Non-pigmented ciliary epithelial cell (primary cell): ENCODE measurements at places on chromosomes 7 and 10.
A peak's percentile ranks its signal among the peaks of the same experiment; 100 is the strongest.

GRCh38 chr7:110675383-110676103, 415.4 kb upstream of the LRRN3 start:
- no peak for DNase-seq

DNA sequence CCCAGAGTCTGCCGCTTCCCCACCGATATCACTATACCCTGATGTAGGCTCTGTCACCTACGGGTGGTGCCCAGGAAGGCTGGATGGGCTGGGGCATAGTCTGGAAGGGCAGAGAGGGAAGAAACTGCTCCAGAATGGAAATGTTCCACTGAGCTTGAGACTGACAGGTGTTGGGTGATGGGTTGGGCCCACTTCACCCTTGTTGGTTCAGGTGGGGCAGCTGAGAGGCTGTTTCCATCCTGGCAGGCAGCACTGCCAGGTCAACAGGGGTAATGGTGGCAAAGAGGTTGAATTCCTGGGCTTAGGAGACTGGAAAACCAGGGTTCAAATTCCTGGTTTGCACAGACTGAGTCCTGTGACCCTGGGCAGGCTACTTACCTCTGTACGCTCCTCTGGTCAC, 28.5 kb upstream of the FRAT2 start:
- no peak for DNase-seq

DNA sequence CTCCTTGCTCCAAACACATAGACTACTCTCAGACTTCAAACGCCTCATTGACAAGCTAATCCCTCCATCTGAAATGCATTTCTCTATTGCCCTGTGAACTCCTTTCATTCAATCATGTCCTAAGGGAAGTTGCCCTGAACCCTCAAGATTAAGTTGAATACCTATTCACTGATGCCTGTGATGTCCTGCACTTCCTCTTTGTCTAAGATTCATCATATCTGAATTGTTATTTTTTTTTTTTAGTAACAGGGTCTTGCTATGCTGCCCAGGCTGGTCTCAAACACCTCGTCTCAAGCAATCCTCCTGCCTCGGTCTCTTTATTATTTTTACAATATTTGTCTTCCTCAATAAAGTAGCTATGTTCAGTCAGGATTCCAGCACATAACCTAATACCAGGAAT, 3.2 kb downstream of the PSMA2 start:
- DNase-seq = no peak

- no peak for DNase-seq
Observed at GRCh38 chr10:16787361-16787791, 29.8 kb downstream of the RSU1 start.

DNA sequence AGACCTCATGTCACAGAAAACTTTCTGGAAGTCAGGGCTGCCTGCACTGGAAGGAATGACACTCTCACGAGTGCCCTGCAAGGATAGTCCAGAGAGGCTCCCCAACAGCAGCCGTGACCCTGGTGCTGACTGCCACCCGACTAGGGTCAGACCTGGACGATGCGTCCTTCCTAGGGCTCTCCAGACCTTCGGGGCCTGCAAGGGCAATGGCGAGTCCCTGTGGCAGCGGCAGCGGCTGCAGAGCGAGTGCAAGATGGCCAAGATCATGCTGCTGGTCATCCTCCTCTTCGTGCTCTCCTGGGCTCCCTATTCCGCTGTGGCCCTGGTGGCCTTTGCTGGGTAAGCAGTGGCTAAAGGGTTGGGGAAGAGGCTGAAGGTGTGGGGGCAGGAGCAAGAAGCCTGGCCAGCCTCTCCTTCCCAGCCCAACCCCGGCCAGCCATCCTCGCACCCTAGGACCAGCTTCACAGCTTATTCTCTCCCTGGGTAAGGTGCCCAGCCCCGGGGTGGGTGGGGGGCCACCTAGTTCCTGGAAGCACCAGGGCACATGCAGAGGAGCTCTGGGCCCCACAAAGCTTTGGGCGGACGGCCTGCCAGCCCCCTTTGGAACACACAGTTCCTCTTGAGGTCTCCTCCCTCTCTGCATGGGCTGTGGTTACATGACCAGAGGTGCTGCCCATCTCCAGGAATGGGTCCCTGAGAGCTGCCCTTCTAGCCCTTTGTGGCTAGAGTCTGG, 5.5 kb downstream of the OPN4 start:
- DNase-seq = no peak

DNA sequence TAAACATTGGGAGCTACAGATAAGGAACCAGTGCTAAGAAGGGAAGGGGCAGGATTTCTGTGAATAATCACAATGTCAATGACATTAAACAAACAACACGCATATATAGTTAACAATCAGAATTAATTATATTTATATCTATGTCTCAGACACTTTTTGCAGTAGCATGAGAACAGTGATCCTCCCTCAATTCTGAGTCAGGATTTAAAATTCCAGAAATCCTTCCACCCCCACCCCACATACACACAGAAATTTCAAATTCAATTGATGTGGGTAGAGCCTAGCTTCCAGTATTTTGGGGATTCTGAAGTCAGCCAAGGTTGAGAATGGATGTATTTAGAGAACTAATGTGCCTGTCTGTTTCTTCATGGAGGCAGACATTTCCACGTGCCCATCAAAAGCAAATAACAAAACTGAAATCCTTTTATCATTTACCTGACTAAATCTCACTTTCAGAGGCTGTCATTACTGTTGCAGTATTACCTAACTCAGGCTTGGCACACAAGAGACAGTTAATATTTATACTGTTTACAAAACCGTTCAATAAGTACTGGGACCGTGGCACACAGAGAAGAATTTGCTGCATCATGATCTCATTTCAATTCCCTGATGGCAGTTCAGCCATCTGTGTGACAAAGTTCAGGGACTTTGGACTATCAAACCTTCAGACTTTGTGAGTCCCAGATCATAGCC, 116.6 kb upstream of the PALS2 start:
- no peak for DNase-seq

DNA sequence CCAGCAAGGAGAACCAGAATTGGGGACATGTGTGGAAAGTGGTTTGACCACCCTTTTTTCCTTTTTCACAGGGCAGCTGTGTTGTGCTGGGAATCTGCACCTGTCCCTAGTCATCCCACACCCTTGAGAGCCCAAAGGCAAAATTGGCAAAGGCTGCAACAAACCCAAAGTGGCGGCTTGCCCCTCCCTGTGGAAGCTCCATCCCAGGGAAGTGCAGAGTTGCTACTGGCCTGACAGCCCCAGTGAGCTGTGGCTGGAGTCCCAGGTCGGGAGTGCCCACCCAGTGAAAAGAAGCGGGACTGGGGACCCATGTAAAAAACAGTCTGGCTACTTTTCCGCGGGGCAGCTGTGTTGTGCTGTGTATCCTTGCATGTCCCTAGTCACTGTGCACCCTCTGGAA, 109.1 kb upstream of the GRM3 start:
- DNase-seq = no peak

- DNase-seq = no peak
Observed at GRCh38 chr10:101143345-101143630, 12.2 kb downstream of the TLX1 start.

- DNase-seq = no peak
Observed at GRCh38 chr7:88967432-88967831, 171.9 kb upstream of the TEX47 start.

- DNase-seq = no peak
Observed at GRCh38 chr10:124704428-124705380, 39.5 kb downstream of the FAM53B start.

GRCh38 chr7:47142169-47142866, 439.6 kb downstream of the TNS3 start:
- DNase-seq = no peak

DNA sequence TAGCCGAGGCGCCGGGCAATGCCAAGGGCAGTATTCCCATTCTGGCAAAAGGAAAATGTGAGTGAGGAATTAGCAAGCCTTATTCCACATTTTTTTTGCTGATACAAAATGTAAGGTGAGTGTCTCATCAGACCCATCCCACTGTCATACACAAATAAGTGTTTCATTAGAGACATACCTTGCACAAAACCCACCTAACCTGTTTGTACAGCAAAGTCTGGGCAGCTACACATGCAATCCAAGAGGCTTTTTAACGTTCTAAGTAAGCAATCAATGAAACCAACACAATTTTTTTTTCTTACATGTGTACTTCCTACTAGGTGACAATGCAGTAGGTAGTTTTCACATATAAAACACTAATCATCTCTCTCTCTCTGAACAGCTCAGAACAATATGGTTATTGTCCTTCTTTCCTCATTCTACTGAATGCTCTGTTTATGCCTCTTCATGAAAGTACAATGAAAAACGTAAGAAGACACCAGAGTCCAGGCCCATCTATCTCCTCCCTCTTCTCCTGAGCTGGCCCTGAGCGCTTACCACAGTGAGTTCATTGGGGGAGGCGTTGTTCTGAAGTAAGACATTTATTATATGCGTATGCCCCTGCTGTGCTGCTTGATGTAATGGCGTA, 217.2 kb downstream of the ANK3 start:
- no peak for DNase-seq

GRCh38 chr10:101817337-101818118, 716 bp downstream of the OGA start:
- peak; percentile 83 for DNase-seq

DNA sequence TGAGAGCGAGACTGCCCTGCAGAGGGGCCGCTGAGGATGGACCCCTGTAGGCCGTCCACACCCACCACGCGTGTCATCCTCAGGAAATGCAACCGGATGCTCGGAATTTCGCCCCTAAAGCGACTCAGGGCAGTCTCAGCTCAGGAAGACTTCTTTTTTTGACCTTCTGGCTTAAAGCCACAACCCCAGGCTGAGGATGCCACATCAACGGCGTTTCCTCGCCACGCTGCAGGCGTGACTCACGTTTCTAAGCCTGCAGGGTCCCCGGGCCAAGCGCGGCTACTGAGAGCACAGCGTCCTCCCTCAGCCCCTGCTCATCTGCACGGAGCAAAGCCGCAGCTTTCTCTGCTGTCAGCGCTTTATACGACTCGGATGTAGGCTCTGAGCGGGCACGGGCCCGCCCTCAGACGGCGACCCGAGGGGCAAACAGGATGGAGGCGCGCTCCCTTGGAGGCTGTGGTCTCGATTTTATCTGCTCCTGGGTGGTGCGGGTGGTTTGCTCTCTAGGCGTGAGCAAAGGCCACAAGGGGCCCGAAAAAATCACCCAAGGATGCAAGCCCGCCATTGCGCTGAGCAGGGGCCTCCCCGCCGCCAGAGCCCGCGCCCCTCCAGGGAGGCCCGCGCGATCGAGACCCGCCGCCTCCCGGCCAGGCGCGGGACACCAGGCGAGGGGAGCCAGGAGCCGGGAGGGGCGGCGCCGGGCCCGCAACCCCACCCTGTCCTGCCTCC, 726 bp upstream of the INSIG1 start:
- no peak for DNase-seq

- peak; percentile 17 for DNase-seq
Observed at GRCh38 chr7:100983451-100984187, 14.3 kb downstream of the MUC12 start.

- DNase-seq = no peak
Observed at GRCh38 chr7:112529521-112529920, 48.7 kb downstream of the LSMEM1 start.

- no peak for DNase-seq
Observed at GRCh38 chr7:47577321-47577919, 4.5 kb downstream of the TNS3 start.

- no peak for DNase-seq
Observed at GRCh38 chr10:23754941-23755340, 316.1 kb downstream of the OTUD1 start.

GRCh38 chr7:99366646-99367045, 7.9 kb upstream of the ARPC1B start:
- DNase-seq = no peak

- DNase-seq = peak; percentile 91
Observed at GRCh38 chr10:110357252-110357780, 52.6 kb upstream of the SMNDC1 start.

GRCh38 chr10:121800831-121801230, 127.0 kb downstream of the ATE1 start:
- DNase-seq = no peak

GRCh38 chr10:128069351-128070051, 56.7 kb downstream of the MKI67 start:
- peak; percentile 24 for DNase-seq

DNA sequence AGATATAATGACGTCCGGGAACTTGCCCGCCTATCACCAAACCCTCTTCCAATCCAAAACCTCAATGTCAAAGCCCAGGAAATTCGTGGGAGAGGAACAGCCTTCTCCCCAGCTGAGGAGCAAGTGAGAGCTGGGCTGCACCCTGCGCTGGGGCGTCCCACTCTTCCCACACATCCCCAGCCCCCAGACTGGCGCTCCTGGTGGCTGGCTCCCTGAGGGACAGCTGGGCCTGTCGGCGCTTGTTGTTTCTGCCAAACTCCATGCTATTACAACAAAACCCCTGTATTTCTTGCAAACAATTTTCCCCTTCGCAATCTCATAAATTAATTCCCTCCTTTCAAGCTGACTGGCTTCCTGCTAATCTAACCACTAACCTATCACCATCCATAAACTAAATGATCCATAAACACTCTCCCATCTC, 53.0 kb downstream of the GRID1 start:
- no peak for DNase-seq

DNA sequence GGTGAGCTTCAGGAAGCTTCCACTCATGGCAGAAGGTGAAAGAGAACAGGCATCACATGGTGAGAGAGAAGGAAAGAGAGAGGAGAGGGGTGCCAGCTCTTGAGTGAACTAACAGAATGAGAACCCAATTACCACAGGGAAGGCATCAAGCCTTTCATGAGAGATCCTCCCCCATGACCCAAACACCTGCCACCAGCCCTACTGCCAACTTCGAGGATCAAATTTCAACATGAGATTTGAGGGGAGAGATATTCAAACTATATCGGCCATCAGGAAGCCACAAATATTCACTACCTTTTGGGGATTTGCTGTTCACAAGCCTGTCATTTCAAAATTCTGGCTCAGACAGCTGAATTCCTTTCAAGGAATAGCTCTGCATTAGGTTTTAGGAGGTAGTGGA, 39.9 kb upstream of the SMNDC1 start:
- DNase-seq = no peak

- DNase-seq = peak; percentile 24
Observed at GRCh38 chr10:48199580-48200377, 74.7 kb downstream of the FRMPD2 start.

- DNase-seq = no peak
Observed at GRCh38 chr10:103990121-103990520, 23.2 kb downstream of the SLK start.

DNA sequence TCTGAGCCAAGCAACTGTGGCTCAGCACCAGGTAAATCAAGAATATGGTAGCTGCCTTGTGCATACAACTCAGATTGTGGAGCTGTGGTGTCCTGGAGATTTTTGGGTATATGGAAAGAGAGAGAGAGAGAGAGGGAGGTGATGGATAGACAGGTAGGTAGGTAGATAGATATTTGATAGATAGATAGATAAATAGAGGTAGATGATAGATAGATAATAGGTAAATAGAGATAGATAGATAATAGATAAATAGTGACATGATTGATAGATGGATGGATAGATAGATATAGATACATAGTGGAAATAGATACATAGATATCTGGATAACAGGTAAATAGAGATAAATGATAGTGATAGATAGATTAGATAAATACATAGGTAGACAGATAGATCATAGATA, 206.3 kb downstream of the KLF6 start:
- no peak for DNase-seq

GRCh38 chr10:51170518-51171245, 96.4 kb downstream of the PRKG1 start:
- DNase-seq = no peak
